CD4-positive, alpha-beta T cell treated with Interleukin-6 at 100 ng/mL for 8 hours (primary cell): ENCODE measurements at places on chromosomes 6 and 20.

DNA sequence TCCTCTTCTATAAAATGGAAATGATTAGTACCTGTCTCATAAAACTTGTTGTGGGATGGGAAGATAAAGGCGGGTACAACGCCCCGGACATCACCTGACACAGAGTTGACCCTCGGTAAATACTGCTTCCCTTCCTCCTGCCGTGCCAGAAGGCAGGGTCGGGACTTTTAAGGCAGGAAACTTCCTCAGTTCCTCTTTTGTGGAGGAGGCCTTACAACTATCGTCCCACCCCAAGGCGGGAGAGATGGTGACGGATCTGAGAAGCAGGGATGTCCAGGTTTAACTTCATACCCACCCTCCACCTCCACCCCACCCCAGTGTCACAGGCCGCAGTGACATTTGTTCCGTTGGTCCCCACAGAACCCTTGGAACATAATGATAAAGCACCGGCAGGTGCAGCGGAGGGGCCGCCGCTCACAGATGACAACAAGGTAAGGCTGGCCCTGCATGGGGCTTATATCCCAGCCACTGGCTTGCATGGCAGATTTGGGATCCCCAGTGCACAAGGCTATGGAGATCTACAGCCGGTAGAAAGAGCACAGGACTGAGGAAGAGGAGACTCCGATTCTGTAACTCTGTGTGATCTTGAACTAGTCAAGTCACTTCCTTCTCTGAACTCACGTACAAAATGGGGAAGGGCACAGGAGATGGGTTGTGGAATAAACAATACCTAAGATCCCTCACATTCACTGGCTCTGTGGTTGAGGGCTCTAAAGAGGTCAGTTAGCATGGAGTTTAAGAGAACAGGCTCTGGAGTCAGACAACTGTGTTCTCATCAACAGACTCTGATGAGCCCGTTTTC, 764 bp downstream of the DNTTIP1 start:
- DNase-seq, result no peak

DNA sequence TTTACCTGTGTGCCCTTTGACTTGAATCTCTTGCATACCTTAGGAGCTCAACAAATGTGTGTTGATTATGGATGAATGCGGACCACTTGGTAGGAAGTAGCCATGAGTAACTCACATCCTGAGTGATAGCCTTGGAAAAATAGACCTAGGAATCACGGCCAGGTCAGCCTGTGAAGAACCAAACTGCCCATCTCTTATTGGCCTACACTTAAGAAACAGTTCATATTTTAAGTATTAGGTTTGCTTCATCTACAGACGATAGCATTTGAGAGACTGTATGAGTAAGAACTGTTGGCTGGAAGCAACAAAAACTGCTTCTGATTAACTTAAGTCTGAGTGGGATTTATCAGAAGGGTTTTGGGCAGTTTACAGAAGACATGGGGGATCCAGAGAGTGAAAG, 320.1 kb upstream of the PRND start:
- no peak for DNase-seq

DNA sequence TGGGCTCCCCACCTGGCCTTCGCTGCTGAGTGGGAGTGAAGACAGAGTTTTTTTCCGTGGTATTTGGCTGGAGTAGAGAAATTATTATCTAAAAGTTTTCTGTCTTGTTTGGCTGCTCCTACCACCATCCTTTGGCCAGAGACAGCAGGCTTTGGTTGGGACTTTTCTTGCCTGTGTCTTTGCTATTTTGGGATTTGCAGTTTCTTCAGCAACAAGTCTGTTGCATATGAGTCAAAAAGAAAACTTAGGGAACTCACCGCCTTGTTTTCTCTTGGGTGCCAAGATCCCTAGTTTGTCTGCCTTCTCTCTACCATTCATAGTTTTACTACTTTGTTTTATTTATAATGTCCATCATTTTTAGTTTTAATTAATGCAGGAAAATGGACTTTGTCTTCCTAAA, 683.8 kb downstream of the DOK5 start:
- no peak for DNase-seq

GRCh38 chr6:135002229-135002844, 52.3 kb downstream of the HBS1L start:
- peak; percentile 11 for DNase-seq

- DNase-seq, result no peak
These were observed 64.3 kb downstream of the TTI1 start for GRCh38 chr20:37968841-37969401.

- peak; percentile 50 for DNase-seq
These were observed 17.0 kb downstream of the GPX5 start for GRCh38 chr6:28542440-28543296.
